ENCODE measurements at places on chromosomes 3 and 15. TPM values are rescaled to one million over a fixed set of nuclear protein-coding genes. Genes with fewer than 3 reads are reported as not detected.
A peak's percentile ranks its signal among the peaks of the same experiment; 100 is the strongest.

GRCh38 chr15:92907896-92908712 is 8.0 kb downstream of the CHD2 start:
- no peak overlapping the region for H3K27ac ChIP-seq
- H3K4me1 ChIP-seq = peaks cover 39% of the 10 kb centered on the region
- DNase-seq = no peak
- H3K27me3 ChIP-seq = no peaks in the 10 kb centered on the region
- no peak overlapping the region for H3K4me3 ChIP-seq

Gene NMD3
- total RNA-seq = 80.6 TPM

DNA sequence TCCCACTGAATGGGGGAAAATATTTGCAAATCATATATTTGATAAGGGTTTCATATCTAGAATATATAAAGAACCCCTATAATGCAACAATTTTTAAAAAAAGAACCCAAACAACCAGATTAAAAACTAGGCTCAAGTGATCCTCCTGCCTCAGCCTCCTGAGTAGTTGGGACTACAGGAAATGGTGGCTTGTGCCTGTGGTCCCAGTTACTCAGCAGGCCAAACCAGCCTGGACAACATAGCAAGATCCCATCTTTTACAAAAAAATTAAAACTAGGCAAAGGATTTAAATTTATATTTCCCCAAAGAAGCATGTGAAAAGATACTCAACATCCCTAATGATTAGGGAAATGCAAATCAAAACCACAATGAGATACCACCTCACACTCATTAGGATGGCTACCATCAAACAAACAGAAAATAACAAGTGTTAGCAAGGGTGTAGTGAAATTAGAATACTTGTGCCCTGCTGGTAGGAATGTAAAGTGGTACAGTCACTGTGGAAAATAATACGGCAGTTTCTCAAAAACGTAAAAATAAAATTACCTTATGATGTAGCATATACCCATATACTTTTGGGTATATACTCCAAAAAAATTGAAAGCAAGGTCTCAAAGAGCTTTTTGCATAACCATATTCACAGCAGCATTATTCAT is 19.7 kb downstream of the TFDP2 start:
- DNase-seq = no peak
- no peaks in the 10 kb centered on the region for H3K4me1 ChIP-seq
- H3K27me3 ChIP-seq = no peaks in the 10 kb centered on the region
- H3K36me3 ChIP-seq = no peaks in the 10 kb centered on the region

DNA sequence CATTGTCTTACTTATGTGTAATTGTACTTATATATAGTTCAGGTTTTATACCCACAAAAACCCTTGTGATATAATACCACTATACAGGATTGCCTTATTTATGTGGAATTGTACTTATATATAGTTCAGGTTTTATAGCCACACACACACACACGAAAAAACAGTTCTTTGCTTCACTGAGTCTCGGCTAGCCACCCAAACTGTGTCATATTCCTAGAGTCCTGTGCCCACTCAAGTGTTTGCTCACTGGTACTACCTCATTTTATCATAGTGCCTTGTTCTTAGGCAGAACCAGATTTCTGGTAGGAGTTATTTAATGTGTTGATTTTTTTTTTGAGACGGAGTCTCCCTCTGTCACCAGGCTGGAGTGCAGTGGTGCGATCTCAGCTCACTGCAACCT is 12.5 kb downstream of the RASA2 start:
- no peak overlapping the region for H3K27ac ChIP-seq
- no peak overlapping the region for H3K4me3 ChIP-seq
- no peaks in the 10 kb centered on the region for H3K36me3 ChIP-seq
- no peaks in the 10 kb centered on the region for H3K4me1 ChIP-seq

- H3K27ac ChIP-seq = no peak overlapping the region
- H3K4me3 ChIP-seq = no peak overlapping the region
- DNase-seq = peak; percentile 2
- H3K27me3 ChIP-seq = no peaks in the 10 kb centered on the region
- no peaks in the 10 kb centered on the region for H3K4me1 ChIP-seq
Measured at GRCh38 chr3:84637272-84637671, 321.5 kb upstream of the CADM2 start.

- no peak overlapping the region for H3K4me3 ChIP-seq
- H3K27ac ChIP-seq = no peak overlapping the region
- no peaks in the 10 kb centered on the region for H3K36me3 ChIP-seq
- H3K27me3 ChIP-seq = no peaks in the 10 kb centered on the region
- no peak for DNase-seq
- H3K4me1 ChIP-seq = peaks cover 8% of the 10 kb centered on the region
Measured at GRCh38 chr3:141334627-141335250, 33.6 kb upstream of the ZBTB38 start.

- H3K36me3 ChIP-seq = no peaks in the 10 kb centered on the region
- H3K27ac ChIP-seq = no peak overlapping the region
Measured at GRCh38 chr3:111667621-111668239, 72.6 kb upstream of the ZBED2 start.

Gene PPP1R14D
- not detected for total RNA-seq

GRCh38 chr3:57029924-57030323 is 30.5 kb upstream of the SPATA12 start:
- H3K27ac ChIP-seq = no peak overlapping the region
- no peaks in the 10 kb centered on the region for H3K27me3 ChIP-seq
- H3K4me1 ChIP-seq = no peaks in the 10 kb centered on the region
- no peak overlapping the region for H3K4me3 ChIP-seq

DNA sequence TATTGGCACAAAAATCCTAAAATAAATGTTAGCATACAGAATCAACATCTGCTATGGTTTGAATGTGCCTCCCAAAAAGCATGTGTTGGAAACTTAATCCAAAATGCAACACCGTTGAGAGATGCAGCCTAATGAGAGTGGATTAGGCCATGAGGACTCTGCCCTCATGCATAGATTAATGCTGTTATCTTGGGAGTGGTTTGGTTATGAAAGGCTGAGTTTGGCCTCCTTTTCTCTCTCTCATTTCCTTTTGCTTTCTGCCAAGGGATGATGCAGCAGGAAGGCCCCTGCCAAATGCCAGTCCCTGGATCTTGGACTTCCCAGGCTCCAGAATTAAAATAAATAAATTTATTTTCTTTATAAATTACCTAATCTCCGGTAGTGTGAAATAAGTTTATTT is 49.4 kb downstream of the SYNM start:
- 0 out of 2 replicates have a peak overlapping the region, but pooled peaks have one; percentile 8 for H3K27ac ChIP-seq
- DNase-seq = no peak
- no peak overlapping the region for H3K4me3 ChIP-seq
- no peaks in the 10 kb centered on the region for H3K27me3 ChIP-seq
- H3K36me3 ChIP-seq = no peaks in the 10 kb centered on the region

Gene TM4SF4
- not detected for total RNA-seq

DNA sequence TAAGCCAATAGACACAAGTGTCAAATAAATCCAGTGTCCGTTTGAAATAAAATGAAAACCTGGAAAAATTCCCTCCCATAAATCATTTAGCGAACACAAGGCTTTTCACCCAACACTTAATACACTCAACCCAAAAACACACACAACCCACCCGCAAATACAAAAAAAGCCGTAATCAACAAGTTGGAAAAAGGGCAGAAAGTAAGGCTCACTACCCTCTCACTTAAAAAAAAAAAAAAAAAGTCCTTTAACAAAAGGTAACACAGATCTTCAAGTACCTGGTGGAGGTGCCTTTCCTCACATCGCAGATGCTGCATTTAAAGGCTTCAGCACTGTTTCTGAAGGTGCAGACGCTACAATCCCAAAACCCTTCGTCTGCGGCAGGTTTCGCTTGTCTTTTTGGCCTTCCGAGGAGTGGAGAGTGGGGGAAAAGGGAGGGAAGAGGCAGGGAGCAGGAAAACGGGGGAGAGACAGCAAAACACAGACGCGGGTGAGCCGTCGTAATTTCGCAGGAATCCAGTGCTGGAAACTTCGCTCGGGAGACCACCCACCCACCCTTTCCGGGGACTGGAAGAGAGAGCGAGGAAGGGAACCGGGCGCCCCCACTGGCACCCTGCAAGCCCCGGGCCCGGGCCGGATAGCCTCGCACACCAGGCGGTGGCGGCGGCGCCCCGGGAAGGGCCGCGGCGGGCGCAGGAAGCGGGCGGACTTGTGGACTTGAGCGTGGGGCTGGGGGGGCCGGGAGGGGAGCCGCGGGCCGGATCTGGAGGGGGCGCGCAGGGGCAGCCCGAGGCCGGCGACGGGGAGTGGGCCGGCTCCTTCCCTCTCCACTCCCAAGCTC is 401.8 kb downstream of the SHQ1 start:
- H3K4me1 ChIP-seq = peaks cover 46% of the 10 kb centered on the region
- peaks cover 17% of the 10 kb centered on the region for H3K27me3 ChIP-seq
- H3K36me3 ChIP-seq = no peaks in the 10 kb centered on the region
- DNase-seq = peak; percentile 55
- peak within 1 kb of the TSS; percentile 85 for H3K4me3 ChIP-seq

GRCh38 chr15:101149864-101150722 is 101.8 kb downstream of the CHSY1 start:
- no peak overlapping the region for H3K27ac ChIP-seq
- DNase-seq = peak; percentile 1
- H3K36me3 ChIP-seq = no peaks in the 10 kb centered on the region
- no peaks in the 10 kb centered on the region for H3K27me3 ChIP-seq
- H3K4me1 ChIP-seq = no peaks in the 10 kb centered on the region
- no peak overlapping the region for H3K4me3 ChIP-seq

Gene MORC1
- total RNA-seq = not detected

- H3K27ac ChIP-seq = no peak overlapping the region
- H3K27me3 ChIP-seq = no peaks in the 10 kb centered on the region
- no peaks in the 10 kb centered on the region for H3K36me3 ChIP-seq
- no peak overlapping the region for H3K4me3 ChIP-seq
Measured at GRCh38 chr15:65841121-65841930, 28.0 kb upstream of the RAB11A start.

GRCh38 chr3:173892547-173892946 is 495.0 kb downstream of the NLGN1 start:
- no peak overlapping the region for H3K4me3 ChIP-seq
- no peaks in the 10 kb centered on the region for H3K36me3 ChIP-seq
- no peaks in the 10 kb centered on the region for H3K27me3 ChIP-seq
- H3K4me1 ChIP-seq = no peaks in the 10 kb centered on the region
- H3K27ac ChIP-seq = no peak overlapping the region

GRCh38 chr15:71651750-71652186 is 158.6 kb upstream of the NR2E3 start:
- peak; percentile 86 for DNase-seq
- H3K36me3 ChIP-seq = no peaks in the 10 kb centered on the region
- no peak overlapping the region for H3K4me3 ChIP-seq
- H3K27me3 ChIP-seq = no peaks in the 10 kb centered on the region
- H3K27ac ChIP-seq = no peak overlapping the region

- H3K27ac ChIP-seq = no peak overlapping the region
- H3K4me1 ChIP-seq = peaks cover 8% of the 10 kb centered on the region
- no peak overlapping the region for H3K4me3 ChIP-seq
- H3K36me3 ChIP-seq = no peaks in the 10 kb centered on the region
Measured at GRCh38 chr3:120853416-120853815, 54.6 kb upstream of the STXBP5L start.

DNA sequence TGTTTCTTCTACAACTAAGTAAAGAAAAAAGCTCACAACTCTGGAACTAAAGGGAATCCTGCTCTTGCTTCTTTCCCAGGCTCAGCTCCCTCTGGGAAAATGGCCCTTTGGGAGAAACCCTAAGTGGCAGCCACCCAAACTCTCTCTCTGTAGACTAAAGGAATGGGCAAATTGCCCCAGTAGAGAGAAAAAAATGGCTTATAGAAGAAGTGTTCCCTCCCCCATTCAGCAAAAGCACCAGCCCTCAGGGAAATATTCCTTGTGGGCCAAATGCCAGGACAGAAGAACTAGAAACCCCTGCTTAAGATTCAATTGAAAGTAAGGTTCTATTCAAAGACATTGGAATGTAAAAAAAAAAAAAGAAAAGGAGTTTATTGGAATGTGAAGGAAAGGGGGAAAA is 603.7 kb upstream of the ALCAM start:
- H3K4me3 ChIP-seq = no peak overlapping the region
- H3K36me3 ChIP-seq = no peaks in the 10 kb centered on the region
- 0 out of 2 replicates have a peak overlapping the region, but pooled peaks have one; percentile 51 for H3K27ac ChIP-seq
- DNase-seq = peak; percentile 14

GRCh38 chr15:48144889-48145288 is 24.1 kb downstream of the SLC24A5 start:
- no peaks in the 10 kb centered on the region for H3K27me3 ChIP-seq
- no peak overlapping the region for H3K27ac ChIP-seq
- H3K4me3 ChIP-seq = no peak overlapping the region
- no peak for DNase-seq
- peaks cover 4% of the 10 kb centered on the region for H3K4me1 ChIP-seq
- peaks cover 9% of the 10 kb centered on the region for H3K36me3 ChIP-seq

Gene TMEM207
- total RNA-seq = not detected

Gene SPATA12
- 0.10 TPM for total RNA-seq

GRCh38 chr15:63877713-63878271 is 44.0 kb upstream of the HERC1 start:
- no peak overlapping the region for H3K4me3 ChIP-seq
- H3K27ac ChIP-seq = no peak overlapping the region
- no peaks in the 10 kb centered on the region for H3K27me3 ChIP-seq
- DNase-seq = no peak

Gene CYP1A1
- 1.4 TPM for total RNA-seq

DNA sequence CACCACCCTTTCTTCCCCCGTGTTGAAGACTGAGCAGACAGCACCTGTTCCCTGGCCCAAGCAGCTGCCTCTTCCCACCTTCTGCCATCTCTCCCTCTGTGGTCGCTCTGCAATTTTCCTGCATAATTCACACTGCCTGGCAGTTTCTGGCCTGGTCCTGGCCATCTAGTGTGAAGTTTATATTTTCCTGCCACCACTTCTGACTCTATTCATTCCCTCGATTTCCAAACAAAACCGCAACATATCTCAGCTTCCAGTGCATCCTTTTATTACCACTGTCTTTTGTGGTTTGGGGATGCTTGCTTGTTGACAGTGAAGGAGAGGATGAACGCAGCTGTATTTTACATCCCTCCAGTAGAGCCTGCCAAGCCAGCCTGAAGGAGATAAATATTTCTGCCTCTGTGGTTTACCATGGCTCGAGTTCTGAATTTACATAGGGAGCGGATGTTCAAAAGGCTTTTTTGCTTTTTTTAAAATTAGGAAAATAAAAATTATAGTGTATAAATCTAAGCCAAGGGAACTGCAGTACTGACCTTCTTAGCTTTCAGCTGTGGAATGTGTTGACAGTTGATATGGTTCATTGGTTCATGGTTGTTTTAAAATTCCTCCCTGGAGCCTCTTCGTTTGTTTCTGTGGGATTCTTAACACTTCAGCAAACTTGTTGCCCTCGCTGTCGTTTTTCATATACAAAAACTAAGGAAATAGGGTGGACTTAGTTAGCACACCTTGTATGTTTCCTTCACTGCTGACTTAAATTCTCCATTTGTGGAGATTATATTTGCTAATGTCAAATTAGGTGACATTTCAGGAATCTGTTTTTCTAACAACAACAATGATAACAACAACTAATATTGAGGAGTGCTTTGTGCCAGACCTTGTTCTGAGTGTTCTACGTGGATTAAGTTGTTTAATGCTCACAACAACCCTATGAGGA is 250.5 kb downstream of the ADAMTSL3 start:
- no peaks in the 10 kb centered on the region for H3K4me1 ChIP-seq
- 0 out of 2 replicates have a peak, but pooled peaks cover 6% of the 10 kb centered on the region for H3K36me3 ChIP-seq
- no peaks in the 10 kb centered on the region for H3K27me3 ChIP-seq
- H3K27ac ChIP-seq = no peak overlapping the region
- H3K4me3 ChIP-seq = no peak overlapping the region
